ENCODE measurements at places on chromosomes 11 and 22.

- DNase-seq: no peak
These were observed 29.1 kb upstream of the CD44 start for GRCh38 chr11:35109827-35110226.

- DNase-seq: no peak
These were observed 2.2 kb downstream of the SEC14L2 start for GRCh38 chr22:30398685-30399680.

DNA sequence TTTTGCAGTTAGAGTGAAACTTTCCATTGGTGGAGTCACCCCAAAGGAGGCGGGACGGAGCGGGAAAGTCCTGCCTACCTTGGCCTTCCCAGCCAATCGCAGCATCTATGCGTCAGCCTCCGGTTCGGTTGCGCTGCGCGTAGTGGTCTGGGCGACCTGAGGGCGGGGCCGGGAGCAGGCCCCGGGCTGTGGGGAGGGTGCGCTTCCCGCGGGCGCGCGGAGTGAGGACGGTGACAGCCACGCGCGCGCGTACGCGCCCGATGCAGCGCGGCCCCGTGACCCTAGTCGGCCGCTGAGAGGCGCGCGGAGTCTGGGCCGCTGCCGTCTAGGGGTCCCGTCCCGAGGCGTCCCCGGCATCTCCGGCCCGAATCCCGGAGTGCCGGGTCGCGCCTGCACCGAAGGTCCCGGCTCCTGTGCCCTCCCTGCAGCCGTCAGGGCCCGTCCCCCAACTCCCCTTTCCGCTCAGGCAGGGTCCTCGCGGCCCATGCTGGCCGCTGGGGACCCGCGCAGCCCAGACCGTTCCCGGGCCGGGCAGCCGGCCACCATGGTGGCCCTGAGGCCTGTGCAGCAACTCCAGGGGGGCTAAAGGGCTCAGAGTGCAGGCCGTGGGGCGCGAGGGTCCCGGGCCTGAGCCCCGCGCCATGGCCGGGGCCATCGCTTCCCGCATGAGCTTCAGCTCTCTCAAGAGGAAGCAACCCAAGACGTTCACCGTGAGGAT lies at the start of gene NF2:
TSS of gene NF2 (plus strand) at position 276 of the 718 bp plus-strand sequence. CDS start at position 642, 366 bp downstream.
- peak; percentile 98 for DNase-seq

GRCh38 chr11:67642173-67643120 lies 2.9 kb upstream of the TBX10 start:
- DNase-seq: no peak

- DNase-seq: no peak
These were observed 122.7 kb downstream of the DBX1 start for GRCh38 chr11:20037396-20038153.

GRCh38 chr11:114090976-114091375 lies 31.5 kb downstream of the ZBTB16 start:
- DNase-seq: no peak

GRCh38 chr22:45196926-45197605 lies 33.3 kb downstream of the NUP50 start:
- DNase-seq: no peak

GRCh38 chr11:115819014-115819413 lies 314.8 kb upstream of the CADM1 start:
- DNase-seq: no peak

DNA sequence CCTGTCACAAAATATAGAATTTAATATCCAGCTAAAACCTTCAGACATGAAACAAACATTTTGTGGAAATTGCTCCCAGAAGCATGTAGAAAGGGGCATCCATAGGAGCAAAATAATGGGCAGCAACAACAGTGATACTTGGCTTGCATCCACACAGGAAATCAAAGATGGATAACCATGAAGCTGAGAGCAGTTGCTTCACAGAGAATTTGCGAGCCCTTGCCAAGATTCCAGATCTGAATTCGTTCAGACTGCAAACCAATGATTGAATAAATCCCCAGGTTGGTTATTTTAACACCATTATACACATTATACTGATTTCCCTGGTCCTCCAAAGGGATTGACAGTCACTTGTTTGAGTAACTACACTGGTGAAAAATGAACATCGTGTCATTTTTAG lies 15.6 kb upstream of the OR51L1 start:
- no peak for DNase-seq

- no peak for DNase-seq
These were observed 44.8 kb upstream of the ANO3 start for GRCh38 chr11:26287067-26287518.

GRCh38 chr11:87555101-87555500 lies 517.4 kb downstream of the TMEM135 start:
- no peak for DNase-seq

GRCh38 chr11:63884196-63884932 lies 32.6 kb downstream of the RCOR2 start:
- DNase-seq: no peak

DNA sequence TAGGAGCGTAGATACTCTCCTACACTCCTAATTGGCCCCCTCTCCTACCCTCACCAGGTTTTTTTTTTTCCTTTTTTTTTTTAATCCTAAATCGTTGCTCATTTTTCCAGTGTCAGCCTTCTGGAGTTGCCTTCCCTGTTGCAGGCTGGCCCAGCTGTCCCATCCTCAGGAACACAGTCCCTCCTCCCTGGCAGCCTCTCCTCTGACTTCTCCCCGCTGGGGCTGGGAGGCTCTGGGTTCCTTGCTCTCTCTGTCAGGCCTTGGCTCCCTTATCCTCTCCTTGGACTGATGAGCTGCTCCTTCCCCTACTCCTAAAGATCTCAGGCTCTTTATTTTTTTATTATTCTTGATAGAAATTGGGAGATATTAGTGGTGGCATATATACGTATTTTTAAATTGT lies 62.2 kb downstream of the PKNOX2 start:
- DNase-seq: no peak

GRCh38 chr22:49521787-49522224 lies 305.9 kb downstream of the BRD1 start:
- DNase-seq: no peak

DNA sequence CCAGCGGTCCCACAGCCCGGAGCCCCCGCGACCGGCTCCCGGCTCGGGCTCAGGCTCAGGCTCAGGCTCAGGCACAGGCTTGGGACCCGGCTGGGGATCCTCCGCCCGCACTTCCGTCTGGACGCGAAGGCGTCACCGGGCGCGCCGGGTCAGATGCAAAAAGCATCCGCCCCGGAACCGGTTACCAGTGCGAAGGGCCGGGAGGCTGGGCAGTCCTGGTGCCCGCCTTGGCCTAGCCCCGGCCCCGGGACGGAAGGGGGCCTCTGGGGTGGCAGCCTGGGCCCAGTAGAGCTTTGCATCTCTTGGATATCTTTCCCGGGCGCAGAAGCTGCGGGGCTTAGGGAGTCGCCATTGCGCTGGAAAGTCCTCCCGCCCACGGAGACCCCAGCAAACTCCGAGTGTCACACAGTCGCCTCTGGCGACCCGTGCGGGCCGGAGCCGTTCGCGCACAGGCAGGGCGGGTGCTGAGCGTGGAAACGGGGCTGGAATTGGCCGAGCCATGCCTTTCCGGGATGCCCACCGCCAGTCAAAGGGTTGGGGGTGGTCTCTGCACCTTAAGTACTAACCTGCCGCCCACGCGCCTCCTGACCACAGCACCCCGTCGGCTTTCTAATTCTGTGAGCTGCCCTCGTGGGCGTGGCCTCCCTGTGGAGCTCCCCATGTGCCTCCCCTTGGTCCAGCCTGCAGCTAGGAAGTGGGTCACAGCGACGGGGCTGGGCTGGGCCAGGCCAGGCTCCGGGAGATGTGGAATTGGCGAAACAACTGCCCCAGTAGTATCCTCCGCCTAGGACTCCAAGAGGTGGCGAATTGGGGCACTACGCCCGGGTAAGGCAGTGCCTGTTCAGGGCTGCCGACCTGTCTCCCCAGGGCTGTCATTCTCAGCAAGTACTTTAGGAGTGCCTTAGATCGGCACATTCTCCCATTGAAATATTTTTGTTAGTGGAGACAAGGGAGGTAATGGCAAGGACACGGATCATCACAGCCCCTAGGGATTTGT lies at the start of gene TMEM9B:
TSS of gene TMEM9B (minus strand) at position 119 of the 997 bp plus-strand sequence. CDS start 129 bp downstream, outside the sequence.
- peak; percentile 79 for DNase-seq

DNA sequence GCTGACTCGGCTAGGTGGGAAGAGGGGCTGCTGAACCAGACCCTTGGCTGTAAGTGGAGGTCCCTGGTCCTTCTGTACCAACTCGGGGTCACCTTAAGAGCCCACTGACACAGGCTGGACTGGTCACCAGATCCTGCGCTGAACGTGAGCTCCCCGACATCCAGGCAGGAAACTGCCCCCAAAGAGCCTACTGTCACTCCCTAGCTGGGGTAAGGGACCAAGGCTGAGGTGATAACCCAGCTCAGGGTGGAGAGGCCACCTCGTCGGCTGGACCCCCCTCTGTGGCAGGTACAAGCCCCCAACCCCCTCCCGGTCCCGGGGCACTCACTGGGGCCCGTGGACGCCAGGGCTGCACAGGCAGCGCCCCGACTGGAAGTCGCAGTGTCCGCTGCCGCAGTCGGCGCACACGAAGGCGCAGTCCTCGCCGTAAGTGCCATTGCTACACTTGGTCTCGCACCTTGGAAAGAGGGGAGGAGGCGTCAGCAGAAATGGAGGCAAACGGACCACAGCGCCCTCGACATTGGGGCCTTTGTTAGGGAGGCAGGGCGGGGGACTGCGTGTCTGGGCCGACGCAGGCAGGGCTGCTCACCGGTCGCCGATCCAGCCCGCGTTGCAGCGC lies 7.4 kb downstream of the SCARF2 start:
- DNase-seq: no peak

DNA sequence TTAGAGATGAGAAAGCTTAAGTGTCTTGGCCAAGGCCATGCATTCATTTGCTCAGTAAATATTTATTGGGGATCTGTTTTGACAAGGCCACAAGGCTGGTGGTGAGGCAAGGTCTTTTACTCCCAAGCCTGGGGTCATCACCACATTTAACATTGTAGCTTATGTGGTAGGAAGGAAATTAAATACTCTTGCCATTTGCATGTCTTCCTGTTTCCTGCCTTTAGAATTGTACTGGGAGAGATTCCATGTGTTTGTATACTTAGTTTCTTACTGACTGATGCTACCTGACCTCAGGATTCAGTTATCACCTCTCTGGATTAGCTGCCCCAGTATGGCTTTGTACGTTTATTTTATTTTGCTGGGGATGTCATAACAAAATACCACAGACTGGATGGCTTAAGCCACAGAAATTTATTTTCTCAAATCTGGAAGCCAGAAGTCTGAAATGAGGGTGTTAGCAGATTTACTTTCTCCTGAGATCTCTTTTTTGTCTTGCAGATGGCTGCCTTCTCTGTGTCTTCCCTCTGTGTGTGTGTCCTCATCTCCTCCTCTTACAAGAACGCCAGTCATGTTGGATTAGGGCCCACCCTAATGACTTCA lies 44.8 kb downstream of the SPECC1L start:
- DNase-seq: no peak
